ENCODE measurements at places on chromosomes 2 and 18.

- no peak for DNase-seq
These were observed 78.0 kb upstream of the OTX1 start for GRCh38 chr2:62972601-62973000.

DNA sequence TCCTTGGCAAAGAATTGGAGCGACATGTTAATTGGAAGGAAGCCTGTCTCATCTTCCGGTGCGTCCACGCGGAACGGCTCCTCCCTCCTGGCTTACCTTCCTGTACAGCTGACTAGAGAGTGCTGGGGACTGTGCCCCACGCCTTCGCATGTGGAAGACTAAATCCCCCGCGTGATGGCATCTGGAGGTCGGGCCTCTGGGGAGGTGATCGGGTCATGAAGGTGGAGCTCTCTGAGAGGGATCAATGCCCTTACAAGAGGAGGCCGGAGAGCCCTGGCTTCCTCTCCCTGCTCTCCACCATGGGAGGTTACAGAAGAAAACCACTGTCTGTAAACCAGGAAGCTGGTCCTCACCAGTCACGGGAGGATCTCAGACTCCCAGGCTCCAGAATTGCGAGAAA is 104.1 kb upstream of the OTOS start:
- DNase-seq = no peak

- no peak for DNase-seq
These were observed 67.1 kb downstream of the ZBTB7C start for GRCh38 chr18:48342125-48342524.

DNA sequence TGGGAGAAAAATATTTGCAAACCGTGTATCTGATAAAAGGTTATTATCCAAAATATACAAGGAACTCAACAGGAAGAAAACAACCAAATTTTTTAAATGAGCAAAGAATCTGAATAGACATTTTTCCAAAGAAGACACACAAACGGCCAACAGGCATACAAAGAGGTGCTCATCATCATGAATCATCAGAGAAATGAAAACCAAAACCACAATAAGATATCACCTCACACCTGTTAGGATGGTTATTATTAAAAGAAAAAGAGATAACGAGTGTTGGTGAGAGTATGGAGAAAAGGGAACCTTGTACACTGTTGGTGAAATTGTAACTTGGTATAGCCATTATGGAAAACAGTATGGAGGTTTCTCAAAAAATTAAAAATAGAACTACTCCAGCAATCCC is 463.3 kb downstream of the IRS1 start:
- no peak for DNase-seq

DNA sequence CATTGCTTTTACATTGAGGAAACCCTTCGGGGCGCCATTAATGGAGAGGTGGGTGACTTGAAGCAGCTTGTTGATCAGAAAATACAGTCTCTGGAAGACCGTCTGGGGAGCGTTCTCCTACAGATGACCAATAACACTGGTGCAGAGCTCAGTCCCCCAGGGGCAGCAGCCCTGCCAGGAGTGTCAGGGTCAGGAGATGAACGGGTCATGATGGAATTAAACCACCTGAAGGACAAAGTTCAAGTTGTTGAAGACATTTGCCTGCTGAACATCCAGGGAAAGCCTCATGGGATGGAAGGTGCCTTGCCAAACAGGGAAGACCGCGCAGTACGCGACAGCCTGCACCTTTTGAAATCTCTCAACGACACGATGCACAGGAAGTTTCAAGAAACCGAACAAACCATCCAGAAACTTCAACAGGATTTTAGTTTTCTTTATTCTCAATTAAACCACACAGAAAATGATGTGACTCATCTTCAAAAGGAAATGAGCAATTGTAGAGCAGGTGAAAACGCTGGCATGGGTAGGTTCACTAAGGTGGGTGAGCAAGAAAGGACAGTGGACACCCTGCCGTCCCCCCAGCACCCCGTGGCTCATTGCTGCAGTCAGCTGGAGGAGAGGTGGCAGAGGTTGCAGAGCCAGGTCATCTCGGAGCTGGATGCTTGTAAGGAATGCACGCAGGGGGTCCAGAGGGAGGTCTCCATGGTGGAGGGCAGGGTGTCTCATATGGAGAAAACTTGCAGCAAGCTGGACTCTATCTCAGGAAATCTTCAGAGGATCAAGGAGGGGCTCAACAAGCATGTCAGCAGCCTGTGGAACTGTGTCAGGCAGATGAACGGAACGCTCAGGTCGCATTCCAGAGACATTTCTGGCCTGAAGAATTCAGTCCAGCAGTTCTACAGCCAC is 45.0 kb downstream of the EMILIN2 start:
- DNase-seq = no peak

GRCh38 chr2:144405982-144406788 is 113.7 kb downstream of the ZEB2 start:
- DNase-seq = no peak

DNA sequence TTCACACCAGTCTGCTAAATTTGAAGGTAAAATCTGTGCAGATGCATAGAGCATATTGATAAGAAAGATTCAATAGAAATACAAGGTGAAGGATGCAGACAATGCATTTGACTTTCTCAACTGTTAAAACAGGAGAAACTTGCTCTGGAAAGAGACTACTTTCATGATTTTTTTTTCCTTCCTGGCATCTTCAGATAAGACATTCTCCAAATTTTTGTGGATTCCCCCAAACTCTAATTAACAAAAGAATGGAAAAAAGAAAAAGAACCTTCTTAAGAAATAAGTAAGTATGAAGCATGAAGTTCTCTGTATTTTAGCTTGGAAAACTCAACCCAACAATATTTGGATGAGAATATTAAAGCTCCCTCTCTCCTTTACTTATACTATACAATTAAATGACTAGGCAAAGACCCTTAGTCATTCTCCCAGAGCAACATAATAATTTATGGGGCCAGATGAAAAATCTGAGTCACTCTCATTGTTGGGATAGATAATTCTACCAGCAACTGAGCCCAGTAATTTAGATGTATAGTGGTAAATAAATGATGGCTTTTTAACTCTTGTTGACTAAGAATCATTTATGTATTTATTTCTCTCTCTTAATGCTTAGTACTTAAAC is 298.7 kb upstream of the COL3A1 start:
- no peak for DNase-seq

GRCh38 chr18:7170292-7170691 is 52.7 kb upstream of the LAMA1 start:
- no peak for DNase-seq

DNA sequence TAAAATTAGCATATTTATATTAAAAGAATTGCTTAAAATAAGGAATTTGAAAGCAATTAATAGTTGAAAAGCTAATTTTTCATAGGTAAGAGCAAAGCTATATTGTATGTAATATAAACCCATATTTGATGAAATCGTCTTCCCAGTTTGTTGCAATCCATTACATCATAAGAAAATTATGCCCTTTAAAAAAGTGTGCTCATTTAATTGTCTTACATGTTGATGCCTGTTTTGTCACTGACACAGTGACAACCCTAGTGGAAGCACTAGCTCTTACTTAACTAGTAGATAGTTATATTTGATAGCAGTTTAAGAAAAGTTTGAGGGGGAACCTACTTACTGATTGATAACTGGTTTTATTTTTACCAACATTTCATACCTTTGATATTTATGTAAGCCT is 30.0 kb upstream of the IL18RAP start:
- no peak for DNase-seq

DNA sequence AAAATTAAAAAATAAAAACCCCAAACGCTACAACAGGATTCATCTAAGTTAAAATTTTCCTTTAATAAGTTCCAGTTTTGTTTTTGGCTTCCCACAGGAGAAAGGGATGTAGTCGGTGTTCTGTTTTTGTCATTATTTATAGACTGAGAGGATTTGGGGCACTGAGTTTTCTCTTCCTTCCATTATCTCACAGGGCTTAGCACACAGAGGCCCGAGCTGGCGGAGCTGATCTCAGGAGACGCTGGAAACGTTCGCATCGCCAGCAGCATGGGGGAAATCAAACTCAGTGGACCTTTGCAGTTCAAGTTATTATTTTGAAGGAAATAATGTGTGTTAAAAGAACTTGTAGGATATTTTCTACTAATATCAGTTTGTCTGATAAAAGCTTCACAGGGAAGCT is 669.7 kb upstream of the SALL3 start:
- DNase-seq = no peak

DNA sequence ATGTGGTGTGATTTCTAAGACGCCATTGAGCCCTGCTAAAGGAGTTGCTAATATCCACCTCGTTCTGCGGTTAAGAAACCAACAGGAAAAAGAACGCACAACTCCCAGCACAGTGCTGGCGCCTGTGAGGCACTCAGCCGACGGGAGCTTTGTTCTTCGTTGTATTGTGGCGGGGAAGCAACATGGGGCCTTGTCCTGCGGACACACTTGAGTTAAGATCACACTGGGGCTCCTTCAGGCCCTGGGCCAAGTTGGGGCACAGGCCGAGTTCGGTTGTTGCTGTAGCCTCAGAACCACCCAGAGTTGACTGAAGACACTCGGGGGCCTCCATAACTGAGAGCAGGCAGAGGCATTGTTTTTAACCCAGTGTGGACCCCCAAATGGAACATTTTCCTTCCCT is 30.6 kb upstream of the CD8A start:
- DNase-seq = no peak

DNA sequence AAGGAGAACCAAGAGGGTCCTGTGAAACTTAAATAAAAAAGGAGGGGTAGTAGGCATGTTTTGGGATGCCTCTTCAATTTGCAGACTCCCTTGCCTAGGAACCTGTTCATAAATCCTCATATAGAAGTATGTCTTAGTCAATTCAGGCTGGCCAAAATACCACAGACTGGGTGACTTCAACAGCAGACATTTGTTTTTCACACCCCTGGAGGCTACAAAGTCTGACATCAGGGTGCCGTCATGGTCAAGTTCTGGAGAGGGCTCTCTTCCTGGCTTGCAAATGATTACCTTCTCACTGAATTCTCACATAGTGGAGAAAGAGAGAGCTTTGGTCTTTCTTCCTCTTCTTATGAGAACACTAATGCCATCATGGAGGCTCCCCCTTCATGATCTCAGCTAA is 4.1 kb upstream of the TCF4 start:
- no peak for DNase-seq

DNA sequence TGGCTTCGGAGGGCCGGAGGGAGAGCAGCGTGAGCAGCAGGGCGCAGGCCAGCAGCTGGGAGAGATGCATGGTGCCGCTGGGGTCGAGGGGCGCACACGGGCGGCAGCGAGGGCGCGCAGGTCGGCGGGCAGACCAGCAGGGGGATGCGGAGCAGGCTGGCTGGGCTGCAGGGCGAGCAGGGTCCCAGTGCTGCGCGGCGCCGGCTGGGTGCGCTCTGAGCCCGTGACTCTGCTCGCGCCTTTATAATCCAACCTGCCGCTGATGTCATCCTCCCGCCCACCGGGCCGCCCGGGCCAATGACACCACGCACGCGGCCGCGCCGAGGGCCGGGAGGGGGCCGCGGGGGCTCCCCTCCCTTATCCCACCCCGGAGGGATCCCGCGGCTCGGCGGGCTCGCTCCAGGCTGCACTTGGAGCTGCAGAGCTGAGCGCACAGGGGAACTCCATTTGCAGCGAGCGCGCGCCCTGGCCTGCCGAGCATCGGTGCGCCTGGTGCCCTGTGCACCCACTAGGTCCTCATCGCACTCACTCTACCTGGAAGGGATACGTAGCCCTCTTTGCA is at the start of gene NPPC:
TSS of gene NPPC (minus strand) at position 217 of the 562 bp plus-strand sequence. CDS start at position 70, 147 bp downstream.
- DNase-seq = peak; percentile 63

DNA sequence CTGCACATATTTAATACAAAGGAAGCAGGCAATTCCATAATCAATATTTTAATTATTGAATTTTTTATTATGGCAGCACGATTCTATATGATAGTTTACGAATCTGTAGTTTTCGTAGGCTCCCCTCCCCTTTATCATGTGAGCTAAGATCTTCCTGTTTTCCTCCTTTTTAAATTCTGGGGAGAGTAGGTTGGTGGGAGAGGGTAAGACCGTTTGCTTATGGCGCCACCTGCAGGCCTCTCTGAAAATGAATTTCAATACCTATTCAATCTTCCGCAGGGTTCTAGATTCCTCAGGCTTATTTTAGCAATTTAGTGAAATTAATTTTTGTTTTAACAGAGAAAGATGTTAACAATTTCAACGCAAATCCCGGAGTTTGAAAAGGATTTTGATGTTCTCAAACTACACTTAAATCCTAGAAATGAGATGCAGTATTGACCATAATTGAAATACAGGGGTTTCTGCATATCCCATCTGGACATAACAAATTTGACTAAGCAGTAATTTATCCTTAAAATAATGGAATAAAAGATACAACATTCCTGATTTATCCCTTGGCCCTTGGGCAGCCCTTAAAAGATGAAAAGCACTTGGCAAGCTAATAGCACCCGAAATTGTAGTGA is 12.8 kb upstream of the GBX2 start:
- peak; percentile 54 for DNase-seq

- DNase-seq = no peak
These were observed 361.2 kb downstream of the FSIP2 start for GRCh38 chr2:186099826-186100225.

GRCh38 chr2:116669782-116670181 is 1144.7 kb upstream of the DDX18 start:
- no peak for DNase-seq

DNA sequence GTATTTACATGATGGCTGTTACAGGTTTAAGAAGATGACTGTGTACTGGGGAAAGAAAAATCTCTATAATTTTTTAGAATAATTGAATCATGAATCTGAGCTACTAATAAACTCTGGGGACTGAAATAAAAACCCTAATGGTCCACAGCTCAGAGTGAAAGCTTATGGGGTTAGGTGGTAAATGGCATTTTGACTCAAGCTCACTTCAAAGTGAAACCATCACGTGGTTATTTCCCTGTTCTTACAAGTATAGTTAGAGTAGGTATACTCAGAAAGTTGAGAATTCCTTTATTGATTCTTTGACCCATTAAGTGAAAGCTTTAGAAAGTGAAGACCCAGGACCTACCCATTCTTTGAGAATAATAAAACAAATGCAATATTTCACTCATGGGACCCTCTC is 626.2 kb upstream of the SETBP1 start:
- no peak for DNase-seq
